ENCODE measurements at places on chromosomes 12 and 14.

GRCh38 chr12:47775100-47775911 lies 2.3 kb downstream of the SLC48A1 start:
- DNase-seq = no peak

- DNase-seq = no peak
These were observed 956 bp upstream of the PTHLH start for GRCh38 chr12:27973487-27973890.

DNA sequence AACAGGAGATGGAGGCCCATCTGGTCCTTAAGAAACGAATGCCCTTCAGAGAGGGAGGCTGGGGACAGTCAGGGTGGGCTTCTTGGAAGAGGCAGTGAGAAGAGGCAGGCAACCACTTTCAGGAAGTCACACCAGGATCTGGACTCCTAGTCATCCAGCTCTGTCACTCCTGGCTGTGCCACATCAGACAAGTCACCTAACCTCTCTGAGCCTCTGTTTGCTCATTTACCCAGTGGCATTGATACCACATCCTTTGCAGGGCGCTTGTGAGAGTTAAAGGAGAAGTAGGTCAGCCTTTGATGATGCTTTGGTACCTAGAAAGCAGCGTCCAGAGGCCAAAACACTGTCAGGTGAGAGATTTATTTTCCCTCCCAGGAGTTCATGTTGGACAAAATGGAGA lies 11.1 kb downstream of the CCDC197 start:
- DNase-seq = no peak

- DNase-seq = no peak
These were observed 5.5 kb upstream of the NR1H4 start for GRCh38 chr12:100468126-100468525.

DNA sequence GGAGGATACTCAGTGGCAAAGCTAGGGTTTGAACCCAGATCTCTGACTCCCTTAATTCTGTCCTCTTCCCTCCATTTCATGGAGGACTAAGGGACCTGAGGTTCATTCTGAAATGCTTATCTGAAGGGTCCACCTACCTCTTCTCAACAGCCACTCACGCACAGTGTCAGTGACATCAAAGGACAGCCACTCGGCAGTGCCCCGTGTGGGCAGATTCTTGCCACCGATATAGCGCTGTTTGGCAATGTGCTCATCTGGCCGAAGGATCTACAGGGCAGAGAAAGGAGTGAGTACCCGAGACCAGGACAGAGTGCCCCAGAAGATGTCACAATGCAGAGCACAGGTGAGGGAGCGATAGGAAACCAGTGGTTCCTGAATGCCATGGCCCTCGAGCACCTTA lies 10.8 kb downstream of the TGFB3 start:
- DNase-seq = no peak
